T-cell (primary cell): ENCODE measurements at places on chromosomes 12 and 14. TPM values are rescaled to one million over a fixed set of nuclear protein-coding genes. Genes with fewer than 3 reads are reported as not detected.

DNA sequence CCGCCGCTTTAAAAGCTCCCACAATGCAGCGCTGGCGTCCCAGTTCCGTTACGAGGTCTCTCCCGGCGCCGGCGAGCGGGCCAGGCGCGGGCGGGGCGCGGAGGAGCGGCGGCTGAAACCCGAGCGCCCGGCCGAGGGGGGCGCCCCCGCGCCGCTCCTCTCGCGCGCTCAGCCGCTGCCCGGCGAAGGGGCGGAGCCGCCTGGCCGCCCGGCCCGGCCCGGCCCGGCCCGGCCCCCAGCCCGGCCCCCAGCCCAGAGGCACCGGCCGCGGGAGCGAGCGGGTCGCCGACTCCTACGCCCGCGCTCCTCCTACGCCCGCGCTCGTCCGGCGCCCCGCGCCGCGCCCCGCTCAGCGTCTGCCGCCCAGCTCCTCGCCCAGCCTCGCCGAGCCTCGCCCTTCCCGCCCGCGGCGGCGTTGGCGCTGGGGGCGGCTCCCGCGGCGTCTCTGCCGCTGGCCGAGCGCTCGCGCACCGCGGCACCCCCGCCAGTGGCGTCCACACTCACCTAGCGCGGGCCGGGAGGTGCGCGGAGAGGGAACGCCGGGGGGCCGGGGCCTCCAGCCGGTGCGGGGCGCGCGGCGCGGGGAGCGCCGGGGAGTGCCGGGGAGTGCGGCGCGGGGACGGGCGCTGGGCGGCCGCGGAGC, at the start of gene RASSF8:
Gene RASSF8 (plus strand): TSS at position 255 of the 643 bp plus-strand sequence. CDS start 96,662 bp downstream, outside the sequence.
- DNase-seq = no peak

- DNase-seq = no peak
These were observed 720.8 kb upstream of the FLRT2 start for GRCh38 chr14:84809158-84809557.

- no peak for DNase-seq
These were observed 47.8 kb downstream of the CDC42BPB start for GRCh38 chr14:103009559-103009958.

- no peak for DNase-seq
These were observed 7.1 kb upstream of the DNAAF2 start for GRCh38 chr14:49642163-49642562.

GRCh38 chr12:96617178-96617577, 127.8 kb downstream of the CFAP54 start:
- DNase-seq = no peak

DNA sequence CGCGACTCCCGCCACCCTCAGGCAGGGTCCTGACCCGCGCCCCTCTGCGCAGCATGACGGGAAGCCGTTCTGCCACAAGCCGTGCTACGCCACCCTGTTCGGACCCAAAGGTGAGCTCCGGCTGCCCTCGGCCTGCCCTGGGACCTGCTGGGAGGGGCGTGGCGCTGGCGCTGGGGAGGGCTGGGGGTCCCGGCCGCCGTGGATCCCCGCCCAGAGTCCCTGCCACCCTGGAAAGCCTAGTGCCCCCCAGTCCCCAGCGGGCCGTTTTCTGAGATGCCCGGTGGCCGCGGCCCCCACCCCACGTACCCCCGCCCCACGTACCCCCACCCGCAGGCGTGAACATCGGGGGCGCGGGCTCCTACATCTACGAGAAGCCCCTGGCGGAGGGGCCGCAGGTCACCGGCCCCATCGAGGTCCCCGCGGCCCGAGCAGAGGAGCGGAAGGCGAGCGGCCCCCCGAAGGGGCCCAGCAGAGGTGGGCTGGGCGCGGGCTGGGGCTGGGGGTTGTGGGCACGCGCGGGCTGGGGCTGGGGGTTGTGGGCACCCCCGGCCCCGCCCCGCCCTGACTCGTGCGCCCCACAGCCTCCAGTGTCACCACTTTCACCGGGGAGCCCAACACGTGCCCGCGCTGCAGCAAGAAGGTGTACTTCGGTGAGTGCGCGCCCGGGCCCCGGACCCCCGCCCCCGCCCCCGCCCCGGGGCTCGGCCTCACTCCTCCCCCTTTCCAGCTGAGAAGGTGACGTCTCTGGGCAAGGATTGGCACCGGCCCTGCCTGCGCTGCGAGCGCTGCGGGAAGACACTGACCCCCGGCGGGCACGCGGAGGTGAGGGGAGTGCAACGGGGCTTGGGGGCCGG, 4.0 kb downstream of the CRIP2 start:
- DNase-seq = no peak

GRCh38 chr14:80456209-80456608, 244.9 kb upstream of the DIO2 start:
- no peak for DNase-seq

DNA sequence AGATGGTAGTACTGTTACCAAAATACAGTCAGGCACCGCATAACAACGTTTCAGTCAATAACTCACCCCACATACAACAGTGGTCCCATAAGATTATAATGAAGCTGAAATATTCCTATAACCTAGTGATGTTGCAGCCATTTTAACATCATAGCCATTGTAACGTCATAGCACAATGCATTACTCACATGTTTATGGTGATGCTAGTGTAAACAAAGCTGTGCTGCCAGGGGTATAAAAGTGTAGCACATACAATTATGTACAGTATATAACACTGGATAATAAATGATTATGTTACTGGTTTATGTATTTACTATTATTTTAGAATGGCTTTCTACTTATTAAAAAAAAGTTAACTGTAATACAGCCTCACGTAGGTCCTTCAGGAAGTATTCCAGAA, 37.0 kb downstream of the GPR137C start:
- no peak for DNase-seq

DNA sequence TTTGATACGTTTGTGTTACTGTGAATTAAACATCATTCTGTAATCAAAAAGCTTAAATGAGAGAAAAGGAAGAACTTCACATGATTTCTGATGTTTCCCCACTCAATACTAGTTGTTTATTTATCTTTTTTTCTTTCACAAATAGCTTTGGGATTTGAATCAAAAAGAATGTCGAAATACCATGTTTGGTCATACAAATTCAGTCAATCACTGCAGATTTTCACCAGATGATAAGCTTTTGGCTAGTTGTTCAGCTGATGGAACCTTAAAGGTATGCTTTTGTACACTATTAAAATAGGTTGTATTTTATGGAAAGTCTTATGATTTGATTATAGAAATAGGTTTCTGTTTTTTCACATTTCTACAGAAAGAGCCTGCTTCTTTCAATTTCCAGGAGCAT, 41.5 kb downstream of the APAF1 start:
- DNase-seq = no peak

DNA sequence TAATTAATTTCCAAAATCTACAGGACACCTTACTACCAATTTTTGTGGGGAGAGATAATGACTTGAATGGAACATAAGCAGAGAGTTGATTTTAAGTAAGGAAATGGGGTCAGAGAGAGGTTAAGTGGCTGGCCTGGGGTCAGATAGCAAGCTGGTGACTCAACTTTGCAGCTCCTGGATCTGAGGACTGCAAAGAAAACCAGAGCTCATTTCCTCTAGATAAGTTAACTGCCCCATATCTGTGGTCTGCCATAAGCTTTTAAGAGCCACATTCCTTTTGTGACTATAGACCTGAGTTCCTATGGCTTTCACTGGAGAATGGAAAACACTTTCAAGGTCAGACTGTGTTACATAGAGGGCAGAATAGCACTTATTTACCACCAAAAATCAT, 201.2 kb upstream of the PRICKLE1 start:
- DNase-seq = no peak

- no peak for DNase-seq
These were observed 246.2 kb downstream of the C12orf42 start for GRCh38 chr12:103249607-103250006.

CALM1 gene
- total RNA-seq = 805 TPM

KIF21A gene
- total RNA-seq = 13.6 TPM

KRT71 gene
- not detected for total RNA-seq

FZD10 gene
- total RNA-seq = not detected

SAMD15 gene
- 0.75 TPM for total RNA-seq

RASSF9 gene
- total RNA-seq = not detected
